ENCODE measurements at places on chromosomes 7 and 10.

DNA sequence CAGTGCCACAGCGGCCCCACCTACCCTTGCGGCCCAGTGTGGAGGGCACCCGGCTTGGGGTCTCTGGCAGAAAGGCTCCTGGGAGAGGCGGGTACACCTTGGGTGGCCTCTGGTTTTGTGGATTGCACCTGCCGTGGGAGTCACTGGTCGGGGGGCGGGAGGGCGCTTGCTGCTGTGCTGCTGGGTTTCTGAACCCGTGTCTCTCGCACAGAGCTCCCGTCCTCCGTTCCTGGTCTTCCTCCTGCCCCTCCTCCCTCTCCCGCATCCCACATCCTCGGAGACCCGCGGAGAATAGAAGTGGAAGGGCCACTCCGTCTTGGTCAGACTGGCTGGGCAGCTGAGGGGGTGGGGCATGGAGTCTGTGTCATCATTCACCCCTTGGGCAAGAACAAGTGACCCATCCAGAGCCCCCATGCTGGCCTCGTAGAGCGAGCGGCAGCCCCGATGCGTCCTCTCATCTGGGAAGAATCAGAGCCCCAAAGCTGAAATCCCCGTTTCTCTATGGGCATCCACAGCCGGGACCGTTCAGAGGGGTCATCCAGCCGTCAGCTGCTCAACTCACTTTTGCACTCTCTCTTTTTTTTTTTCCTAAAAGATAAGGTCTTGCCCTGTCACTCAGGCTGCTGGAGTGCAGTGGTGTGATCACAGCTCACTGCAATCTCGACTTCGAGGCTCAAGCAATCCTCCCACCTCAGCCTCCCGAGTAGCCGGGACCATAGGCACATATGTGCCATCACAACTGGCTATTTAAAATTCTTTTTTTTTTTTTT lies 4.0 kb downstream of the MAFK start:
- DNase-seq, result no peak

- no peak for DNase-seq
Measured at GRCh38 chr7:5634107-5634950, 147.1 kb downstream of the RNF216 start.

GRCh38 chr7:91491868-91492267 lies 227.6 kb downstream of the FZD1 start:
- no peak for DNase-seq

DNA sequence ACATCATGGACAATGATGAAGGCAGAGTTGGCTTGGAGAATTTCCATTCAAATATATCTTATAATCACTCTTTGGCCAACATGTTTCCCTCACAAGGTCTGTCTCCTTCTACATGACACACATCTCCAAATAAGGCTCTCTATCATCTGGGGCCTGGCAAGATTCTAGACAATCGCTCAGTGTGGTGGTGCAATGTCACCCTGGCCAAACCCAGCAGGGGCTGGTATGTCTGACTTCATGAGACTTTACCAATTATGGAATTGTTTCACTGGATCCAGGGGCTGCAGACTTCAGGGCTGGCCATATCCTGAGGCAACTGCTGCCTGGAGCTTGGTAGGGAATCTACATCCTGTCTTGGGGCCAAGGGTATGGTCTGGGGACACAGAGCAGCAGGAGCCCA lies 319.0 kb downstream of the PLXNA4 start:
- no peak for DNase-seq

- no peak for DNase-seq
Measured at GRCh38 chr7:140326116-140326928, 72.0 kb downstream of the SLC37A3 start.

DNA sequence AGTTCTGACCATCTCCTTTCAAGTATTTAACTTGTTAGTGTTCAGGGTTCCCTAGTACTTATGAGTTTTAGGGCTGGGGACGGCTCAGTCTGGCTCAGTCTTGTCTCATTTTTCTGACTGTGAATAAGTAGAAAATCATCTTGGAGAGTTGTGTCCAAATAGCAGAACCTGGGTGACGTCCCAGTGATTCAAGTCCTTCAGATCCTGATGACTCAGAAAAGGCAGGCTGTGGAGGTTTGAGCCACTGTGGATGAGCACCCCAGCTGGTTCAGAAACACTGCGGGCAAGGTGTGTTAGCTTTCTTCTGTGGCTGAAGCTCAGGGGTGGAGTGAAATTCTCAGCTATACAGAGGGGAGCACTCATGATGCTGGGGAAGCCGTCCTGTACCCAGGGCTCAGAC lies 154.4 kb upstream of the NPY start:
- no peak for DNase-seq

DNA sequence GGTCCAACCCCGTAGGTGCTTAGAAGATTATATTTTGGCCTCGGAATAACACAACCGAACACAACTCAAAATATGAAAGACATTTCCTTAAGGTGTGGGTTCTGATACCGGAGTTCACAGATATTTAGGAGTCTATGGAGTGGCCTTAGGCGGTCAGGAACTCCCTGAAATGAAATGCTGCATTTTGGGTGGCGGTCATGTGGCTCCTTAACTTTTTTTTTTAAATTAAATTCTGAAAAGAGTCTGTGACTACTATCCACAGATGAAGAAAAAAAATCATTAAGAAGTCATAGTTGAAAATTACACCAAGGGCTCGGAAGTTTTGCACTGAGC lies 290.9 kb upstream of the NFE2L3 start:
- DNase-seq, result no peak

DNA sequence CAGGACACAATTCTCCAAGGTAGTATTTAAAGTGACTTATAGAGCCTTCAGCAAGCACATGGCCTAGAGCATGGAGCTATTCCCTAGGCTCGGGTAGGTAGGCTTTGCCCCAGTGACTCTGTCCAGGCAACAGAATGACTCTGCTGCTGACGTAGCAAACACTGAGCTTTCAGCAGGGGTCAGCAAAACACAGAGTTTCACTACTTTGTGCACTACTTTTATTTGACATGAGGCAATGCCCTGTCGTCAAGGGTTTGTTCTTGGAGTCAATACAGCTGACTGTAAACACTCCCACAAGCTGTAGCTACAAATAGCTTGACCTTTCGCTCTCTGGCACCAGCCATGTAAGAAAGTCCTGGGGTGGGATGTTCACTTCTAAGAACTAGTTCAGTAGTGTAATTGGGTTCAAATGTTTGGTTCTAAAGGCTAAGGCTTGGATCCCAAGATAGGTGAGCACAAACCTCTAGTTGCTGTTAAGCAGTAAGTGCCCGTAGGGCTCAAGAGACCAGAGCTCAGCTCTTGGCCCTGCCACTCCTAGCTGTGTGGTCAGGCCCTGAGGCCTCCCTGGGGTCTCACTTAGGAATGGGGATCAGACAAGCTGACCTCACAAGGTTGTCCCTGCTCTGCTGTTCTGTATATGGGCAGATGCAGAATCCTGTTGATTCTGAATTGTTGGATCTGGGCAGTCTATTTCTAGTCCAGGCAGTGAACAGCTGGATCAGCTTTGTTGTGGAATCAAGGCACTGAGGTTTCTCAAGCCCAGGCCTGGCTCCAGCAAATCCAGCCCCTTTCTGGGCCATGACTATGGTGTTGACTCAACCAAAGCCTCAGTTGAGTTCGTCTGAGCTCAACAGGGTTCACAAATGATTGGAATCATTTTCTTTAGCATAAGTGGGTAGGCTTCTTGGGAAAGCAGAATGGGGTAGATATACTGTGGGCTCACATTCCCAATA lies 10.7 kb downstream of the NODAL start:
- DNase-seq, result no peak

DNA sequence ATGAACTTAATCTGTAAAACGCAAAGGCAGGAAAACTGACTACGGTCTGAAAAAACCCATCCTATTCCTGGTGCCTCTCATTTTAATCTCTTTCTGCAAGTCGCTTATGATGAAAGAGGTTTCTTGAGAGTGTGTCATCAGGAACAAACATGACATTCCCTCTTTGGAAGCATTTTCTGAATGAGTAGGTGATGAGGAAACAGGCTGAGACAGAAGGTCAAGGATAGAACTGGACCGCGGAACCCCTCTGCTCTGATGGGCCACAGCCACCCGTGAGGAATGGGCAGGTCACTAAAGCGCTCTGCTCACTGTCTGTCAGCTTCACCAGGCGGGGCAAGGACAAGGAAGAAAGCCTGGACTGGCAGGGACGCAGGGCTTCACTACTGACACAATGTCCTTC lies 28.6 kb downstream of the BEND7 start:
- DNase-seq, result no peak

GRCh38 chr10:31030800-31031199 lies 865 bp downstream of the ZNF438 start:
- DNase-seq, result no peak

DNA sequence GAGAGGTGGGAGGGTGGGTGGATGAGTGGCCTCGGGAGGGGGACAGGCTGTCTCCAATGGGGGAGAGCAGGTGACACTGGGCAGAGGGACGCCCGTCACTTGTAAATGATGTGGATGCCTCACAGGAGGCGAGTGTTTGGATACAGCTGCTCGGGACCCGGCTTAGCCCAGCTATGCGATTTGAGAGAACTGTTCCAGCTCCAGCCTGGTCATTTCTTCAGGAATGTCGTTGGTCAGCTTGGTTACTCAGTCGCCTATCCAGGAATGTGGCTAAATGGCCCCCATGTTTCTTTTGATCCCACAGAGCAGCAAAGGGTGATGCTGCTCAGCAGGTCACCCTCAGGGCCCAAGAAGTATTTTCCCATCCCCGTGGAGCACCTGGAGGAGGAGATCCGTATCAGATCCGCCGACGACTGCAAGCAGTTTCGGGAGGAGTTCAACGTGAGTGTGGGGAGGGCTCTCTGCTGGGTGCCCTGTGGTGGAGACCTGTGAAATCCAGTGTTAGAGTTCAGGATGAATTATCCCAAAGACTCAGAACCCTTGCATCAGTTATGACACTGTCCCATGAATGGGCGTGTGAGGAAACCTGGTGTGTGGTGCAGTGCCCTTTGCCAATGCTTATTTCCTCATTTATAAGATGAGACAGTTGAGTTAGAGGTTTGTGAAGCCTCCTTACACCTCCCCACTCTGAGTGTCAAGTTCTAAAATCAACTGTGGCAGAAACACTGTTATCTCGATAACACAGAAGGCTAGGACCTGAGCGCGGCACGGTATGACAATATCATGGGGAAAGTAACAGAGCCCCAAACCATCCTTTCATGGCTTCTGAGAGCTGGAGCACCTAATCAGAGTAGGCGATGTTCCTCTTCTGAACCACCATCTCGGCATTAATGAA lies 76.8 kb downstream of the MKI67 start:
- DNase-seq, result no peak

GRCh38 chr10:37495415-37495814 lies 362.0 kb downstream of the ZNF248 start:
- DNase-seq, result no peak

GRCh38 chr10:33341637-33342036 lies 7.2 kb upstream of the NRP1 start:
- no peak for DNase-seq

DNA sequence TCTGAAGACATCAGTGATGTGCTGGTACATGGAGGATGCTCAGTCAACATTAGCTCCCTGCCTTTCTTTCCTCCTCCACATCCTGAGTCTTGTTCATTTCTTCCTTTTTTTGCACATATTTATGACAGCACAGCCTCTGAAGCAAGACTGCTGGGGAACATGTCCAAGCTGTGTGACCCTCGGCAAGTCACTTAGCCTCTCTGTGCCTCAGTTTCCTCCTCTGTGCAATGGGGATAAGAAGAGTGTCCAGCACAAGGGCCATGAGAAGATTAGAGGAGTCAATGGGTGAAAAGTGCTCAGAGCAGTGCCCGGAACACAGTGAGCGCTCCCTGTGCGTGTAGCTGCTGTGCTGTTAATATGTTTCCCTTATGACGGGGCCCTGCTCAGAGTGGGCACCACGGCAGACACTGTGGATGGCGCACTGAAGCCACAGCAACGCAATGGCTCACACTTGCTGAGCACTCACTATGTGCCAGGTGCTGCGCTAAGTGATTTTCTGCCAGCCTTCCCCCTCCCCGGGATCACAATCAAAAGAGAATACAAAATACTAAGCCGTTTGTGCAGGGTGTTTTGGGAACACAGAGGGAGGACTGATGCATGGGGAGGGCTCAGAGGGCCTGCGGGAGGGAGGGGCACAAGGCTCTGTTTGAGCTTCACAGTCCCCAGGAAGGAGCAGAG lies 28.7 kb downstream of the ZCCHC24 start:
- no peak for DNase-seq

GRCh38 chr10:59582058-59582457 lies 127.6 kb downstream of the SLC16A9 start:
- no peak for DNase-seq

DNA sequence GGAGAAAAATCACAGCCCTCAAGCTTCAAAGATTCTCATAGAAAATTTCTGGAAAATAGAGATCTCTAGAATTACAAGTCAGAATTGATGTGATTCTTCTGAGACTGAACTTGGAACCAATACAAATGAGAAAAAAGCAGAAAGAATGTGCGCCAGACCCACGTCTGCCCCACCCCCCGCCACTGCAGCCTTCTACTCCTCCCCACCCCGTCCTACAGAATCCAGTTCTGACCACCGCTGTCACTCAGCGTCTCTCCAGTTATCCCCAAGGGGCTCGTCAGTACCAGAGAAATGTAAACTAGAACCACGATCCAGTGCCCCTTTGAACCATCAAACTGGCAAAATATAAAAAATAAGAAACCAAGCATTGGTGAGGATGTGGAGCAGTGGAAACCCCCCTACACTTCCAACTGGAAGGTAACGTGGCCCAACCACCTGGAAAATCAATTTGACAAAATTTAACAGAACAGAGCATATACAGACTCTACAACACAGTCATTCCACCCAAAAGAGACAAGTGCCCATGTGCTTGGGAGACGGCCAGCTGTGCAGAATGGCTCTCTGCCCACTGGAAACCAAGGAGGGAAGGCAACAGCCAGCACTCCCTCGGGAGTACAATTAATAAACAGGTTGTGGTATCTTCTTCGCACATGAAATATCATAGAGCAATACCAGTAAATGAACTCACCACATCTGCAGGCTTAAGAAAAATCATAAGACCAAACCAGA lies 397.9 kb downstream of the TNS3 start:
- no peak for DNase-seq

Measured in NCI-H2081 treated with DMSO at 0.1 percent for 48 hours (cell line).